ENCODE measurements at places on chromosomes 11 and 22.

DNA sequence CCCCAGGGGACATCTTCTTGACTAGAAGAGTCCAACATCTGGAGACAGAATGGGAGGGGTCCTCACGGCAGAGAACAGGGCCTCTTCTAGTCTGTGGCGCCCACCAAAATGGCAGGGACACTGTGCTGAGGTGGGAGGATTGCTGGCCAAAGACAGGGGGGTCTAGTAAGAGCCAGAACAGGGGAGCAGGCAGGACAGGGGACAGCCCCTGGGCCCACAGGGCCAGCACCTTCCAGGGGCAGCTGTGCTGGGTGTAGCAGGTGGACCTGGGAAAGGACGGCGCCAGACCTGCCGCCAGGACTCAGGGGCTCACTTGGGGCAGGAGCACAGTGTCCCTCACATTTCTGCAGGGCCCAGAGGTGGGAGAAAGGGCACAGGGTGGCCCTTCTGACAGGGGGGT is 858 bp upstream of the APOBEC3A start:
- no peak for DNase-seq

GRCh38 chr11:464316-464715 is 14.2 kb downstream of the PTDSS2 start:
- DNase-seq: no peak

GRCh38 chr22:44202261-44202789 is 21.6 kb downstream of the PARVG start:
- DNase-seq: no peak

- DNase-seq: no peak
Measured at GRCh38 chr22:33873186-33873585, 47.1 kb downstream of the LARGE1 start.

DNA sequence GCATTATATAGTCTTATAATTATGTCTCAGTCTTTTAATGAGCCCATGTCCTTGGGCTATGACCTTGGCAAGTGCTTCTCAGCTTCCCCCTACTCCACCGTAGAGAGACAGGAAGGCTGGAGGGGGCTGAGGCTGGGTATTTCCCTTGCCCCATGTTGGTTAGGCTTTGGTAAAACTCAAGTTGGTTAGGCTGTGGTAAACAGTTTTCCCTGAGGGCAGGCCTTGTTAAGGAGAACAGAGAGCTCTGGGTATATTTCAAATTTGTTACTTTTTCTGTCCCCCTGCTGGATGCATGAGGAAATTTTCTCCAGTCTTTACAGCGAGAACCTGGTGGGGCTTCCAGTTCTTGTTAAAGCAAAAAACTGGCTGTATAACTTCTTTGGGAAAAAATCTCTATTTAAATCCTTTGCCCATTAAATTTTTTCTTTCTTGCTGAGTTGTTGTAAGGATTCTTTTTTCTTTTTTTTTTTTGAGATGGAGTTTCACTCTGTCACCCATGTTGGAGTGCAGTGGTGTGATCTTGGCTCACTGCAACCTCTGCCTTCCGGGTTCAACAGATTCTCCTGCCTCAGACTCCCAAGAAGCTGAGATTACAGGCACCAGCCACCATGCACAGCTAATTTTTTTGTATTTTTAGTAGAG is 12.2 kb upstream of the DCHS1 start:
- peak; percentile 55 for DNase-seq

- DNase-seq: no peak
Measured at GRCh38 chr11:112805658-112806057, 155.6 kb upstream of the NCAM1 start.

DNA sequence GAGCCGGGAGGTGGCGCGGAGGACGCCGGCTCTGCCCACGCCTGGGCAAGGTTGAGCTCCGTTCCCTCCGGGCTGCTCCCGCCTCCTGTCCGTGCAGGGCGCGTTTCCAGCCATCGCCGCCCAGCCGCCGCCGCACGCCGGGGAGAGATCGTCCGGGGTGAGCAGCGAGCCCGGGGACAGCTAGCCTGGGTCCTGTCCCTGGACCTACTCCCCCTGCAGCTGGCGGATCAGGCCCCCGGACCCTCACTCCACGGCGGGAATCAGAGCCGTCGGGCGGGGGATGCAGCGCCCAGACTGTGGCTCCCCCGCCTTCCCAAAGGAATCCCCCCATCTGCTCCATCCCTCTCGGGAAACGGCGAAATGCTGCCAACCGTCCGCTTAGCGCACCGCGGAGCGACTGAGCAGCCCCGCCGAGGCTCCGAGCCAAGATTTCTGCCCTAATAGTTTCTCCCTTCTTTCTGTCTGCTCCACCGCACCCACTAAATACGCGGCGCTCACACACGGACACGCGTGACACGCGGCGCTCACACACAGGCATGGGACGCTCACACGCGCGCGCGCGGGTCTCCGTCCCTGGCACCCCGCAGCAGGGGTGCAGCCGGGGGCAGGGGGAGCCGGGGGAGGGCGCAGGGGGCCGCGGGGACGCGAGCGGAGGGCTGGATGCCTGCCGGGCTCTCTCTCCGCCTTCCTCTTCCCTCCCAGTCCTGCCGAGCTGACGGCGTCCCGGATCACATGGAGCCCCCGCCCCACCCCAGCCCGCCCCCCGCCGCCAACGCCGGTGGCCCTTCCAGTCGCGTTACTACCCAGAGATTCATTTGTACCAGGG is at the start of gene KCNJ5:
TSS of gene KCNJ5 (plus strand) at position 814 of the 826 bp plus-strand sequence. CDS start 19,918 bp downstream, outside the sequence.
- no peak for DNase-seq

- DNase-seq: no peak
Measured at GRCh38 chr22:27124351-27124966, 467.1 kb downstream of the MIAT start.
